HFFc6 (cell line): ENCODE measurements at places on chromosomes 2 and 18. TPM values are rescaled to one million over a fixed set of nuclear protein-coding genes. Genes with fewer than 3 reads are reported as not detected.
A peak's percentile ranks its signal among the peaks of the same experiment; 100 is the strongest.

DNA sequence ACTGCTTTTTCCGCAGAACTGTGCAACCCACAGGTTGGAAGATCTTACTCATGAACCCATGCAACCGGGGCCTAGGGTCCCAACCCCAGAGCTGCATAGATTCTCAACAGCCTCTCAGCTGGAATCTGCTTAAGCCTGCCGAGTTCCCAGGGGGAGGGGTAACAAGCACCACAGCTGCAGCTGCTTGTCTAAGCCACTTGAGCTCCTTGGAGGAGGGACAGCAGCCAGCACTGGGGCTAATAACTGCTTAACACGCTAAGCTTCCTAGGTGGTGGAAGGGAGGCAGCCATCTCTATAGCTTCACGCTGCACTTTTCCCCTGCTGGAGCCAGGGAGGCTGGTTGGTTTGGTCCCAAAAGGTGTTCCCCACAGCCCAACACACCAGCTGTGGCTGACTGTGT, 311.6 kb downstream of the DSC3 start:
- no peak overlapping the region for H3K27ac ChIP-seq
- no peak for DNase-seq
- H3K27me3 ChIP-seq: no peaks in the 10 kb centered on the region

GRCh38 chr18:68796936-68797690, 767 bp upstream of the CCDC102B start:
- peak; percentile 25 for DNase-seq
- peaks cover 12% of the 10 kb centered on the region for H3K4me1 ChIP-seq
- no peaks in the 10 kb centered on the region for H3K36me3 ChIP-seq
- no peak overlapping the region for H3K27ac ChIP-seq
- no peak overlapping the region for H3K4me3 ChIP-seq

DNA sequence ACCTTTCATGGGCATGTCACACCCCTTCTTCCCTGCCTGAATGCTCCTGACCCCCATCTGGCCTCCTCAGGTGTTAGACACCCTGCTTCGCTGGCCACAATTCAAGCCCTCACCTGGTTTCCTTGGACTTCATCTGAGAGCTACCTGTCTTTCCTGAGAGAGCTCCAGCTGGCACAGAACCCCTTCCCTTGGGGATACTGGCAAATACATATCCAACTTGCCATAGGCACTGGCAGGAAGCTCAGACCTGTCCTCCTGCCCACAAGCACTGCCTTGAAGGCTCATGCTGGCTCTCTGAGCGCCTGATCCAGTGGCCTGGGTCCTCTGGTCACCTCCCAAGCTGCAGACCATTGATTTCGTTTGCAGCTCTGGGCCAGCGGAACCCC, 74.1 kb upstream of the MAP4K3 start:
- H3K4me3 ChIP-seq: no peak overlapping the region
- H3K27ac ChIP-seq: peak overlapping the region; percentile 82
- H3K4me1 ChIP-seq: peaks cover 82% of the 10 kb centered on the region
- no peaks in the 10 kb centered on the region for H3K27me3 ChIP-seq

- H3K36me3 ChIP-seq: peaks cover 7% of the 10 kb centered on the region
- no peaks in the 10 kb centered on the region for H3K4me1 ChIP-seq
- no peak overlapping the region for H3K4me3 ChIP-seq
- no peak for DNase-seq
Measured at GRCh38 chr18:31850844-31851243, 90.2 kb upstream of the SLC25A52 start.

The KIF1A gene
- total RNA-seq: not detected in 2 replicates

DNA sequence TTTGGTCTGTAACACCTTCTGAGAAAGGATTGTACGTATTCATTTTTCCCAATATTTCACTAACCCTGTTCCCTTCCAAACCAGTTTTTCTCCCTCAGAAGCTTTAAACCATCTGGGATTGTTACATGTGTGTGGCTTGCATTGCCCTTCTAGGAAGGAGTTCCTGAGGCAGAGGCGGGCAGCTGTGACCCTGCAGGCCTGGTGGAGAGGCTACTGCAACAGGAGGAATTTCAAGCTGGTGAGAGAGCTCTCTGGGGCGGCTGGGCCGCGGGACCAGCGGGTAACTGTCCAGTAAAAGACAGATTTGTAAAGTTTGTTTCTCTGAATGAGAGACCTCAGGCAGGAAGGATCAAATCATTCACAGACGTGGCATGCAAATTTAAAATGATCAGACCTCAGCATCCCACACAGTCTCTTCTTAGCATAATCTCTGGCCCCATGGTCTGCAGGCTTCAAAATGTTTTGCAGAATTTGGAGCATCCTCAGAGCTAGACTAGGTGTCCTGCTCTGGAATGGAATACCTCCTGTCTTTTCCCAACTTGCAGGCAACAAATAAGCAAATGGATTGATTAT, 40.2 kb upstream of the GPR17 start:
- no peaks in the 10 kb centered on the region; the same call in 1 of the 2 replicates for H3K27me3 ChIP-seq
- peaks cover 40% of the 10 kb centered on the region for H3K36me3 ChIP-seq
- H3K27ac ChIP-seq: no peak overlapping the region
- no peaks in the 10 kb centered on the region for H3K4me1 ChIP-seq
- no peak for DNase-seq
- no peak overlapping the region for H3K4me3 ChIP-seq
